ENCODE measurements at places on chromosomes 2 and 18.

- DNase-seq: no peak
These were observed 52.1 kb downstream of the ABCG8 start for GRCh38 chr2:43890855-43891254.

- no peak for DNase-seq
These were observed 41.2 kb downstream of the KYNU start for GRCh38 chr2:142918624-142919023.

DNA sequence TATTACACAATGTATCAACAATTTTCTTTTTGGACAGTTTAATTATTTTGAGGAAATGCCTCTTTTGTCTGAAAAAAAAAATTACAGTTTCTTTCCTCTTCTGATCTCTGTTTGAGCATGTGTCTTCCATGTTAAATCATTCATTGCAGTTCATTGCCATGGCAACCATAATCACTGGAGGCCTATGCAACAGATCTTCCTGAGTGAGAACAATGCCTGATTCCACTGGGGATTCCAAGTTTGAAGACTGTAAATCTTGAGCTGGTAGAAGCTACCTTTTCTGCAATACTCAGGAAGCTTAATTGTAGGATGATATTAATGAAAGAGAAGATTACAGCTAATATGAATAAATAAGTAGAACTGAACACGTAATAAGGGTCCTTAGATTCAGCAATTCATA lies 721.4 kb upstream of the CNTNAP5 start:
- DNase-seq: no peak

DNA sequence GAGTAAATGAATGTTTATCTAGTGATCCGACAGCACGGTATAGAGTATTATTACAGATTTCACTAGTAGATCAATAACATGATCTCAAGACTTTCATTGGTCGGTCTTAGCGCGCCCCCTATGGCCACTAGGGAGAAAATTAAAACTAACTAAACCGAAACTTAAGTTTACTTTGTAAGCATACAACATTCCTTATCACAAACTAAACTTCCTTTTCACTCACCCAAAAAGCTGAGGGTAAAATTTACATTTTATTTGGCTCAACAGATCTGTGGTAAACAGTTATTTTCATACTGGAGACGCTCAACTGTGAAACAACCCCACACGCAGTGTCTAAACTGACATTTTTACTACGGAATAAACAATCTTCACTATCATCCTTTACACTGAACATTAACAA lies 215.6 kb upstream of the MAP2 start:
- DNase-seq: no peak

- no peak for DNase-seq
These were observed 10.4 kb downstream of the SLC4A3 start for GRCh38 chr2:219637842-219638185.

- no peak for DNase-seq
These were observed 417.6 kb downstream of the ZNF521 start for GRCh38 chr18:24934258-24934932.

DNA sequence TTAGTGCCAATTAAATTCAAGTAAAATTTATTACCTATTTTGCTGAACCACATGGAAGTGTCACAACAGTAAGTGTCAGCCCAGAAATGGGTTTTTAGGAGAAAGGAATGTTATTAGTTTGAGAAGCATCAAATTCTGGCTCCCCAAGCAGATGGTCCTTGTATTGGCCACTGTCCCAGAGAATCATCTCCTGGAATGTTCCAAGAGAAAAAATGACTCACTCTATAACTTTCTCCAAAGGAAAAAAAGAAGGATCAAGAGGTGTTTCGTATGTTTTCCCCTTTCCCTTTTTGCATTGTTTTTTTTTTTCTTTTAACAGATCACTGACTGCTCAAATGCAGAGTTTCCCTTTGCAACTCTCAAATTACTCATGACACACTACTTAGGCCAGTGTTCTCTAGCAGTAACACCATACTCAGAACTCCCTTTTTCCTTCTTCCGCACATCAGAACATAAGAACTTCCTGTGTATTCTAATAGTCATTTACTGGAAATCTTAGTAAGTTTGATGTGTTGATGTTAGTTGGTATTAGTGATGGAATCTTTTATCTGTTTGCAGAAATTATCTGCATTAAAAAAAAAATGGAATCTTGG lies 390.3 kb downstream of the GPD2 start:
- DNase-seq: no peak

DNA sequence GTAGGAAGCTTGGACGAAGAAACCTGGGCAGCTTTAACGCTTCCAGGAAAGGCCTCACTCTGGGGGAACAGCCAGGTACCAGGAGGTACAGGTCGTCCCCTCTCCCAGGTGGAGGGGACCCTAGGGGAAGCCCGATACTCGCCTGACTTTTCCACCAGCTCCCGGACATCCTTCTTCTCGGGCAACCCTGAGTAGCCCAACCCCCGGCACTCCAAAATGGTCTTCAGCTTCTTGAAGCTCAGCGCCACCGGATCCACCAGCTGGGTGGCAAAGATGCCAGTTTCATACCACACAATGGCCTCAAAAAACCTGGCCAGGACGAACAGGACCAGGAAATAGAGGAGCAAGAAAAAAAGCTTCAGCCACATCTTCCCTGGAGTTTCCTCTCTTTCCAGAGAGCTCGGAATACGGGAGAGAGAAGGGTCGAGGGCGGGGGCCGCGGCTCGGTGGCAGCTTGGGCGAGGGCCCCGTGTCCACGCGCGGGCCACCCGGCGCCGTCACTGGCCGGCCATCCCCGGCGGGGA lies 1.1 kb downstream of the RNF103 start:
- no peak for DNase-seq

GRCh38 chr18:44143072-44143471 lies 537.6 kb upstream of the SETBP1 start:
- DNase-seq: no peak

GRCh38 chr2:163682695-163683094 lies 53.1 kb downstream of the FIGN start:
- no peak for DNase-seq

DNA sequence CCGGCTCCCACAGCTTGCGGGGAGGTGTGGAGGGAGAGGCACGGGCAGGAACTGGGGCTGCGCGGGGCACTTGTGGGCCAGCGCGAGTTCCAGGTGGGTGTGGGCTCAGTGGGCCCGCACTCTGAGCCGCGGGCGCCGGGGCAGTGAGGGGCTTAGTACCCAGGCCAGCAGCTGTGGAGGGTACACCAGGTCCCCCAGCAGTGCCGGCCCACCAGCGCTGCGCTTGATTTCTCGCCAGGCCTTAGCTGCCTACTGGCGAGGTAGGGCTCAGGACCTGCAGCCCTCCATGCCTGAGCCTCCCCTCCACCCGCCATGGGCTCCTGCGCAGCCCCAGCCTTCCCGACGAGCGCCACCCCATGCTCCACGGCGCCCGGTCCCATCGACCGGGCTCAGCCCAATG lies 337.9 kb upstream of the ACVR2A start:
- DNase-seq: no peak

DNA sequence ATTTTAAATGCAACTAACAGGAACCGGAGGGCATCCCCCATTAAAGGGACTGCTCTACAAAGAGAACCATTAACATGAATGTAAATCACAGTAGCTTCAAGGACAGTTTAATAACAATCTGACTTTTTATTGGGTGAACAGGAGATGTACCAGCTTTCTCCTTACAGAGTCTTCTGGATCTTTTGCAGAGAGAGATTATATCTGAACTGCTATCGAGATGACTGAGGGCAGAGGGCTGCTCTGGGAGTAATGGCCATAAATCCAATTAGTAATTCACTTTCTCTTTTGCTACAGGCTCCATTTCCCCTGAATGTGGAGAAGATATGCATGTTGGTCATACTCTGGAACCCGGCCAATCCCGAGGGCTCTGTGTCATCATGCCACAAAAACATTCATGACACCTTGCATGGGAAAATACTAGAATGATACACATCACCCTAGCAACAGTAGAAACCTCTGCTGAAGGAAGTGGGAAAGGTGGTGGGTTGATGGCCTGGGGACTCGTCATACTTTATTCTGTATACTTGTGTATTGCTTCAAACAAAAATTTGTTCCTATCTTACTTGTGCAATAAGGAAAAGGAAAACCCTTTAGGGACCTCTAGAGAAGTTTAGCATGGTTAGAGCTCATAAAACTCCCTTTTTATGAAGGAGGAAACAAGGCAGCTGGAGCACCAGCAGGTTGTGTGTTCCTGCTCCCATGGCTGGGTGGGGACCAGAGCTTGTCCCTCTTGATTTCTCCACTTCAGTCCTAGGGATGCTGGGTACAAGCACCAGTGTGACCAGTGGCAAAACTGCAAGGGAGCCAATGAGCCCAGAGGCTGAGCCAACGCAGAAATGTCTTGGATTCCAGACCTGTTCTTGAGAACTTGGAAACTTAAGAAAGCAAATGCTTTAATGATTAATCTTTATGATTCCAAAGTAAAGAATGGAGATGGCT lies 26.0 kb downstream of the CTAGE1 start:
- DNase-seq: no peak

GRCh38 chr2:44866152-44866551 lies 75.3 kb upstream of the SIX3 start:
- DNase-seq: no peak

- no peak for DNase-seq
These were observed 111.7 kb downstream of the CDH2 start for GRCh38 chr18:28065031-28065792.

- DNase-seq: no peak
These were observed 6.5 kb downstream of the MAP4K4 start for GRCh38 chr2:101704046-101704466.

DNA sequence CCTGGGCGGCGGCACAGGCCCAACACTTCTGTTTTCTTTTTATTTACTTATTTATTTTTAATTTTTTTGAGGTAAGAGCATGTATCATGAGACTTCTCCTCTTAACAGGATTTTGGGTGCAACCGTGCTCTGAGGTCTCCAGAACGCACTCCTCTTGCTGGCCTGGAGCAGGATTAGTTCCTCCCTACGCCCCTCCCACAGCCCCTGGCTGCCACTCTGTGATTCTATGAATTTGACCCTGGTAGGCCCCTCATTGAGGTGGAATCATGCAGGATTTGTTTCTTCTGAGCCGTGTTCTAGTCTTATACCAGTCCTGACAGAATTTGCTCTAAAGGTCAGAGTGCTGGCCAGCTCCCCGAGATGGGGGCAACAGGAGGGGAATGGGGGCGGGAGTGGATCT lies 106.5 kb upstream of the HS6ST1 start:
- DNase-seq: no peak

DNA sequence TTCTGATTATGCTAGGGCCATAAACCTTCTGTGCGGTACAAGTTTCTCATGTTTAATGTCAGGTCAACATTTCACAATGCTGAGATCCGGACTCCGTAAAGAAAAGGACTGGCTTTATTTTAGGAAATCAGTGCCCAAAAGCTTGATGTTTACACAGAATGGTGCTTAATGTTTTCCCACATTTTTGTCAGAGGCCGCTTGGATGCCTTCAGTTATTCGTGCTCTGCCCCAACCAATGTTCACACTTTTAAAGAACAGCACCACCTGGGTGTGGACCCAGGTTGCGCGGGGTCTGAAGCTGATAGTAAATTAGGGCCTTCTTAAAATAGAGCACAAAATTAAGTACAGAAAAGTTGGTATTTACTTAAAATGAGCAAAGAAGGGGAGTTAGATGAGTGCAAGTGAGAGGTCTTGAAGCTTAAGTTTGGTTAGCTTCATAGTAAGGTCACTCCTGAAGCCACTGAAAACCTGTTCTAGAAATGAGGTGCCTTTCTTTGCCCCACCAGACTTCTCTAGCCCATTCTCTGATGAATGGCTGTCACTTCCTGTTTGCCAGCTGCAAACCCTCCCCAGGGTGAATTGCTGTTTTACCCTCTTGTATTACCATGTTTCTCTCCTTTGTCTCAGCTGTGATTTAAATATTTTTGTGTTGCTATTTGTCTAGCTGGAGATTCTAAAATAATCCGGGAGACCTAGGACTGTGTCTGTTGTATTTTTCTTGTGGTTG lies 20.5 kb downstream of the SLC3A1 start:
- no peak for DNase-seq

- DNase-seq: no peak
These were observed 51.7 kb upstream of the KLF7 start for GRCh38 chr2:207217442-207217841.

GRCh38 chr2:16661936-16662839 lies 3.4 kb downstream of the CYRIA start:
- DNase-seq: no peak

DNA sequence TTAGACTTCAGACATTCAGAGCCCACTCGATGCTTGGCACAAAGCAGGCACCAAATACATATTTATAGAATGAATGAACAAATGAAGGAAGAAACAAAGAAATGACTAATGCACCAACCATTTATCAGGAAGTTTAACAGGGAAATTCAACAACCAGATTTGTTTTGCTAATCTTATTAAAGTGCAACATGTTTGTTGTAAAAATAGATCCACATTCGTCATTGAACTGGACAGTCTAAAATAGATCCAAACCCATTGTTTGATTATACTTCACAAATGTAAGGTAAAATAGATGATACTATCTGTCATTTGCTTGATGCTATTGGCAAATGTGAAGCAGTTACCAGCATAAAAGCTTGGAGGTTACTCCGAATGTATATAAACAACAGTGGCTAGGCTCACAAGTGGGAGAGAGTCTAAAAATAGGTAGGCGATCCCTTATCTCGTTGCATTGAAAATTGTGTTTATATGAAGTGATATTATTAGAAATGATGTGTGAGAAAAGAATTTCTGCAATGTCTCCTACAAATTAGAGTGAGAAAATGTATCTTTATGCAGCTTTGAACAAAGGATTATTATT lies 246.2 kb downstream of the NEDD4L start:
- no peak for DNase-seq

DNA sequence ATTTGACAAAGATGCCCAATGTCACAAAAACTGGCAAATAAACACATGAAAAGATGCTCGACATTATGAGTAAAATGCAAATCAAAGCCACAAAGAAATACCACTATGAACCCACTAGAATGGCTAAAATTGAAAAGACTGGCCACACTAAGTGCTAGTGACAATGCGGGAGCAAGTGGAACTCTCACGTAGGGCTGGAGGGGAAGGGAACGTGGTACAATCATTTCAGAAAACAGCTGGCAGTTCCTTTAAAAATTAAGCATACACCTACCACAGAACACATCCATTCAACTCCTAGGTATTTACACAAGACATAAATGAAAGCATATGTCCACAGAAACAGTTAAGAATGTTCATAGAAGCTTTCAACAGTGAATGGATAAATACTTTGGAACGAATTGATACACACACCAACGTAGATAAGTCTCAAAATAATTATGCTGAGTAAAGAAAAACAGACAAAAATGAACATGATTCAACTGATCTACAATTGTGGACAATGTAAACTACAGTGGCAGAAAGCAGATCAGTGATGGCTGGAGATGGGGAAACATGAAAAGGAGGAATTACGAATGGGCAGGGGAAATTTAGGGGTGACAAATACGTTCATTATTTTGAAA lies 71.7 kb downstream of the MYOM1 start:
- DNase-seq: no peak
